ENCODE measurements at places on chromosomes 7 and 10. TPM values are rescaled to one million over a fixed set of nuclear protein-coding genes. Genes with fewer than 3 reads are reported as not detected.

Gene HOGA1
- 31.4 TPM for polyA plus RNA-seq

Gene IL15RA
- polyA plus RNA-seq: 10.7 TPM

Gene DBNL
- polyA plus RNA-seq: 35.6 TPM

Gene GRID1
- polyA plus RNA-seq: 0.09 TPM

Gene NAT16
- polyA plus RNA-seq: not detected

Gene CAPZA2
- 45.1 TPM for polyA plus RNA-seq

Gene RBM33
- polyA plus RNA-seq: 7.8 TPM

GRCh38 chr7:54581511-54581910 lies 39.3 kb downstream of the VSTM2A start:
- no peak for DNase-seq
- no peaks in the 10 kb centered on the region for H3K36me3 ChIP-seq
- H3K27me3 ChIP-seq: no peaks in the 10 kb centered on the region
- H3K4me3 ChIP-seq: no peak overlapping the region
- H3K4me1 ChIP-seq: no peaks in the 10 kb centered on the region

DNA sequence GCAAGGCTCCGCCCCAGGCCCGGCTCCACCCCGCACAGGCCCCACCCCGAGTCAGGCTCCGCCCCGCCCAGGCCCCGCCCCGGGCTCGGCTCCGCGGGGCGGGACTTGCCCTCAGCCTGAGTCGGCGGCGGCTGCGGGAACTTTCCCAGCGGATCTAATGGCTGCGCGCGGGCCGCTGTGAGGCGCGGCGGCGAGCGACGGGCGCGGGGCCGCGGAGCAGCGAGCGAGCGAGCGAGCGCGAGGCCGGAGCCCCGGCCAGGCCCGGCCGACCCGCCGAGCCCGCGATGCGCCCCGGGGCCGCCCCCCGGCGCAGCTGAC lies at the start of gene INPP5A:
Gene INPP5A (plus strand): TSS at position 104 of the 318 bp plus-strand sequence. CDS start 310 bp downstream, outside the sequence.
- H3K27me3 ChIP-seq: no peaks in the 10 kb centered on the region
- no peak for DNase-seq
- peak within 1 kb of the TSS; percentile 57 for H3K27ac ChIP-seq
- peak within 1 kb of the TSS; percentile 80 for H3K4me3 ChIP-seq

- no peaks in the 10 kb centered on the region for H3K36me3 ChIP-seq
- H3K4me3 ChIP-seq: no peak overlapping the region
- DNase-seq: no peak
- H3K4me1 ChIP-seq: no peaks in the 10 kb centered on the region
- H3K27me3 ChIP-seq: no peaks in the 10 kb centered on the region
Measured at GRCh38 chr10:128191847-128192246, 65.6 kb upstream of the MKI67 start.

DNA sequence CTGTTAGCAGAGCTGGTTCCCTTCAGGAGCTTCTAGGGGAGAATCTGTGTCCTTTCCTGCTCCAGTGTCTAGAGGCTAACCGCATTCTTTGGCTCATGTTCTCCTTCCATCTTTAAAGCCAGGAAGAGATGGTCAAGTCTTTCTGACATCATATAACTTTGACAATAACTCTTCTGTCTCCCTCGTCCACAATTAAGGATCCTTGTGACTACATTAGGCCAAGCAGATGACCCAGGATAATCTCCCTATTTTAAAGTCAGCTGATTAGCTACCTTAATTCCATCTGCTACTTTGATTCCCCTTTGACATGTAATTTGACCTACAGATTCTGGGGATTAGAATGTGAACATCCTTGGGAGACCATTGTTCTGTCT lies 28.1 kb upstream of the SLC26A4 start:
- no peak overlapping the region for H3K4me3 ChIP-seq
- H3K4me1 ChIP-seq: no peaks in the 10 kb centered on the region
- no peaks in the 10 kb centered on the region for H3K36me3 ChIP-seq
- H3K27ac ChIP-seq: no peak overlapping the region

DNA sequence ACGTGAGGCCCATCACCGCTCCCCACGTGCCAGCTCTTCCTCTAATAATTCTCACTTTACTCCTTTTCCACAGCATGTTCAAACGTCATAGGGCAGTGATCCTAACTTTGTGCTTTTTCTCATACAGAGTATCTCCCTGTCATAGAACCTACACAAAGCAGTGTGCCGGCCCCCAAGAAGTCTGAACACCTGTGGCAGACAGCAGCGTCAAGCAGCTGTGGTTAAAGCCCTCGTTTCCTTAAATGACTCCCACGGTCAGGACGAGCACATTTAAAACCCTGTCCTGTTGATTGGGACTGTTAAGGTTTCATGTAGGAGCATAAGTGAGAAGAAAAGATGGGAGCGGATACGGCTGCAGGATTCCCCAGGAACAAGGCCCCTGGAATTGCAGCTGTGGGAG lies 267.2 kb downstream of the DIP2C start:
- H3K27me3 ChIP-seq: no peaks in the 10 kb centered on the region
- peaks cover 7% of the 10 kb centered on the region for H3K36me3 ChIP-seq
- H3K27ac ChIP-seq: no peak overlapping the region
- DNase-seq: no peak
- no peak overlapping the region for H3K4me3 ChIP-seq

DNA sequence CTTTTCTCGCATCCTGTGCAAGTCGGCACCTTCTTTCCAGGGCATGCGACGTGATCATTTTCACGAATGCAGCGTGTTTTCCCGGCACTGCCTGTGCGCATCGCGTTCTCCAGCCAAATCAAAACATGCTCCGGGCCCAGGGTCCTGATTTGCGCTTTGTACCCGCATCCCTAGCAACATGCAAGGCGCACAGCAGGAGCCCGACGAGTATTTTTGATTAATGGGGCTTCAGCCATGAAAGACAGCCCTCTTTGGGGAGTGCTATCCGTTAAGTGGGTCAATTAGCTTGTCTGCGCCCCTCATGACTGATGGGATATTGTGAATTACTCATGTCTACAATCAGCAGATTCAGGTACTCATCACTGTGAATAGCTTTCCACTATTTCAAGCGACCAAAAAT lies 243.3 kb upstream of the RNF32 start:
- peaks cover 7% of the 10 kb centered on the region for H3K4me1 ChIP-seq
- DNase-seq: no peak
- H3K36me3 ChIP-seq: no peaks in the 10 kb centered on the region
- no peaks in the 10 kb centered on the region for H3K27me3 ChIP-seq
- no peak overlapping the region for H3K4me3 ChIP-seq

DNA sequence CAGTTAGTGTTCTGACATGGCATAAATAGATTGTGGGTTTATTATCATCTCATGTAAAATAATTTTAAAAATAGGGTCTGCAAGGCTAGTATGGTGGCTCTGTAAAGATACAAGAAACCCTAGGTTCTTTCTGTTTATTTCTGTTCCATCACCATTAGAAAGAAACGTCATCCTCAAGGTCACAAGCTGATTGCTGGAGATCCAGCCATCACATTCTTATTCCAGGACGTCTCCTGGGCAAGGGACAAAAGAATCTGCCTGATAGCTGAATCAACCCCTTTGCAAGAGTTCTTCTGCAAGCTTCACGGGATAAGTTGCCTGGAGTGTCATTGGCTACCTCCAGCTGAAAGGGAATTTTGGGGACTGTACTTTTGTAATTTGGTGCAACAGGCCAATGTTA lies 184.4 kb downstream of the CAMK1D start:
- no peak for DNase-seq
- no peaks in the 10 kb centered on the region for H3K36me3 ChIP-seq
- H3K27ac ChIP-seq: no peak overlapping the region
- no peak overlapping the region for H3K4me3 ChIP-seq

DNA sequence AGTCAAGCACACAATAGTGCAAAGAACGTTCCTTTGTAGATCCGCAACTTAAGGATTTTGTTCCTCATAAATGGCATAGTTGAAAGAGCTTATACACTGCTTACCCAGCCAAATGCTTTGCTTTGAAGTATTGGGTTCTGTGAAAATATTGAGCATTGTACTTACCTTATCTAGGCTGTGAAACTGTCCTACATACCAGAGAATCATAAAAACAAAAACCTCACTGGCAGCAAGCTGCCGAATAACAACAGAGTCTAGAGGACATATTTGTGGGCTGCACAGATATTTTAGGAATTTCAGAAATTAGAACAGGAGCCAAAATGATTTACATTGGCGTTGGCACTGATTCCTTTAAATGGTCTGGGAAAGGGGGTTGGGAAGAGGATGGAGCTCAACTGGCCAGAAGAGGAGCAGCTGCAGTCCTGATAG lies 174.8 kb downstream of the RTKN2 start:
- DNase-seq: no peak
- no peak overlapping the region for H3K4me3 ChIP-seq
- H3K4me1 ChIP-seq: no peaks in the 10 kb centered on the region
- H3K27me3 ChIP-seq: no peaks in the 10 kb centered on the region
- peaks cover 7% of the 10 kb centered on the region for H3K36me3 ChIP-seq
